CD4-positive, alpha-beta T cell treated with Interferon gamma for 1 hour (primary cell): ENCODE measurements at places on chromosomes 11 and 22.

DNA sequence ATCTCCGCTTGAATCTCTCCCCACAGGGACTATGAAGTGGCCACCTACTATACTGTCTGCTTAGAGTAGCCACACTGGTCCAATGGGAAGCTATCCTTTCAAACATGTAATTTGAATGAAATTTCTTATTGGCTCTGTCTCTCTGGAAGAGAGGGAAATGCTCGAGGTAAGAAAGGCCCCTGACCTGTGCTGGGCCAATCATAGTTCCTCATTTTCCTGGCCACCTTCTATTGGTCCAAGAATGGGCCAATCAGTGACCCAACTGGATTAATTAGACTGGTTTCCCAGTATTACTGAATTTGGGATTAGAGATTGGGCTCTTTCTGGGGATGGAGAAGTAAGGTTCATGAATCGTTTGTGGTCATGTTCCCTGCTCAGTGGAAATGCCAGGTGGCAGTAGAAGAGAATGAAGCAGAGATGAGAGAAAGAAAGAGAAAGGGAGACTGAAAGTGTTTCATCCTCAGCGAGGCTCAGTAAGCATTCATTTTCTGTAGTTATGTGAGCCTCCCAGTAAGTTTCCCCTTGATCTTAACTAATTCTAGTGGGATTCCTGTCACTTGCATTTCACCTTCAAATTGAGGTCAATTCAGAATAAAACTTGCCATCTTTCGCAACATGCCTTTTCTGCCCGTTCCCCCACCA is 8.4 kb upstream of the MMP20 start:
- DNase-seq, result no peak

DNA sequence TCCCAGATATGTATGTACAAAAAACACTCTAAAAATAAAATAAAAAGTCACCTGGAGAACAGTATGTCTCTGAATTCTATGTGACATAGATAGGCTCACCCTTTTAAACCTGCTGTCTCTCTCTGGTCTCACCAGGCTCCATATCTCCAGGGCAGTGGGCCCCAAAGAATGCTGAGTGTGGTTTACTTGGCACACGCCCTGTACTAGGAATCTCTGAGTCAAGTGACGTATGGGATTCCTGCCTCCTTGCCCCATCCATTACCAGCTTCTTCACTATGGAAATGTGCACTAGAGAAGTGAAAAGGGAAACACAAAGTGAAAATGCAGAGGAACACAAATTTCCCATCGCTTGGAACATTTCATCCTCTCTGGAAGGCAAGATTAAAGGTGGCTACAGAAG is 722.2 kb upstream of the TENM4 start:
- DNase-seq, result no peak

- no peak for DNase-seq
Observed at GRCh38 chr22:38728871-38729796, 23.4 kb downstream of the GTPBP1 start.

GRCh38 chr11:108929241-108929640 is 264.4 kb downstream of the DDX10 start:
- no peak for DNase-seq

- DNase-seq, result no peak
Observed at GRCh38 chr11:90594658-90595057, 371.8 kb upstream of the CHORDC1 start.

DNA sequence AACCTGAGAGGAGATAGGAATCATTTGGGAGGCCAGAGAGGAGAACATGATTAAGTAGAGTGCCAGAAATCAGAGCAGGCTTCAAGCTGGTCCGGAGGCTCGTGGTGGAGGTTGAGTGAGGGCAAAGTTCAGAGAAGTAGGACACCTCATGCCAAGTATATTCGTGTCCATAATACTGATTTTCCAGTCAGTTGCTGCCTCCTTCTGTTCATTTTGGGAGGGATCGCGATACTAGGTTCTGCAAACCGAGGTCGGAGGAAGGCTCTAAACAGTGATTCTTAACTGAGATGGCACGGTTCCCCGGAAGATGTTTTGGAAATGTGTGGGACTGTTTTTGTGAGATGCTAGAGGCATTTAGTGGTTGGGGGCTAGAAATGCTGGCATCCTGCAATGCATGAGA is 13.6 kb upstream of the CD3E start:
- peak; percentile 39 for DNase-seq

GRCh38 chr11:19091366-19091765 is 25.6 kb upstream of the ZDHHC13 start:
- no peak for DNase-seq

GRCh38 chr11:111086058-111086457 is 159.5 kb upstream of the POU2AF2 start:
- no peak for DNase-seq

DNA sequence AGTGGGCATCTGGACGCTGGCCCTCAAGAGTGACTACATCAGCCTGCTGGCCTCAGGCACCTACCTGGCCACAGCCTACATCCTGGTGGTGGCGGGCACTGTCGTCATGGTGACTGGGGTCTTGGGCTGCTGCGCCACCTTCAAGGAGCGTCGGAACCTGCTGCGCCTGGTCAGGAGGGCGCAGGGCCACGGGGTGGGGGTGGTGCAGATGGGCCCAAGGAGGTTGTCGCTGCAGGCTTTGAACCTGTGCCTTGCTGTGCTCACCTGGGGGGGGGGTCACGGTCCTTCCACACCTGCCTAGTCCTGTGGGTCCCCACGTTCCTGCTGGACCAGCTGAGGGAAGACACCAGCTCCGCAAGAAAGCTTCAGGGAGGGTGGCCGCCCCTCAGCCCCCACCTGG is 3.5 kb downstream of the CD151 start:
- DNase-seq, result no peak

GRCh38 chr22:17891481-17892167 is 117.4 kb upstream of the BID start:
- no peak for DNase-seq

- DNase-seq, result no peak
Observed at GRCh38 chr11:4039011-4039410, 55.6 kb upstream of the RRM1 start.

DNA sequence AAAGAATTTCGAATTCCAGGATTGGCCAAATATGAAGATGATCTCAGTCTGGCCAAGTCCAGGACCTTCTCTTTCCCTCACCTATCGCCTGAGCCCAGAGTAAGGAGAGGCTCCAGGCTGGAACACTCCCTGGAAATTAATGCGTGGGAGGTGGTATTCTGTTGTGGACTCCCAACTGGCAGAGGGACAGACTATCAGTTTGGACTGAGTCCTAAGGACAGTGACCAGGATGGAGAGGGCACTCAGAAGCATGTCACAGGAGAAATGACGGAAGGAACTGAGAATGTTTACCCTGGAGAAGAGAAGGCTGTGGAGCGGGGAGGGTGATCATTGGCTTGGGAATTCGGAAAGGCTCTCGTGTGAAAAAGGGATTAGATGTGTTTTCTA is 84.4 kb downstream of the RPL27A start:
- DNase-seq, result no peak

DNA sequence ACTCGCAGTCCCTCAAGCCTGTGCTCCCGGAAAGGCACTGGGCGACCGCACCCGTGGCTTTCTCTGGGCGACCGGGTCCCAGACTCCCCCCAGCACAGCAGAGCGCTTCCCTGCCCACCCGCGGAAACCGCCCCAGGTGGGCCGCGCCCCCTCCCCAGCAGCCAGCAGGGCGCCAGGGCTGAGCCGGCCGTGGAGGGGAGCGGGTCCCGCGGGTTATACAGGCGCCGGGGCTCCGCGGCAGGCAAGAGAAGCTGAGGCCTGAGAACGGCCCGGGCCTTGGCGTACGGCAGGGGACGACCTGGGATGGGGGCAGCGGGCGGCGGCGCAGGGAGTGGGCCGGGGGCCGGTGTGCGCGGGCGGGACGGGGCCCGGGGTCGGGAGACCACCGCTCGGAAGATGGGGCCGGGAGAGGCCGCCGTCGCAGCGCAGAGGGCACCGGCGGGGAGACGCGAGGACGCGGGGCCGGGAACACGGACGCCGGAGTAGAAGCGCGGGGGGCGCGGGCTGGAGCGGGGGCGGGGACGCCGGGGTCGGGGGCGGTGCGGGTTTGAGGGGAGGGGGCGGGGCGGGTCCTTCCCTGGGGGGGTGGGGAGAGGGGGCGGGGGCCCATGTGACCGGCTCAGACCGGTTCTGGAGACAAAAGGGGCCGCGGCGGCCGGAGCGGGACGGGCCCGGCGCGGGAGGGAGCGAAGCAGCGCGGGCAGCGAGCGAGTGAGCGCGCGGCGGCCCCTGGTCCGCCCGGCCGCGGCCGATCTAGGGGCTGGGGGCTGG is at the start of gene MDK:
TSS of gene MDK (plus strand) at position 622 of the 771 bp plus-strand sequence. CDS start 389 bp downstream, outside the sequence.
- no peak for DNase-seq

- no peak for DNase-seq
Observed at GRCh38 chr22:39332441-39333064, 13.1 kb upstream of the RPL3 start.

DNA sequence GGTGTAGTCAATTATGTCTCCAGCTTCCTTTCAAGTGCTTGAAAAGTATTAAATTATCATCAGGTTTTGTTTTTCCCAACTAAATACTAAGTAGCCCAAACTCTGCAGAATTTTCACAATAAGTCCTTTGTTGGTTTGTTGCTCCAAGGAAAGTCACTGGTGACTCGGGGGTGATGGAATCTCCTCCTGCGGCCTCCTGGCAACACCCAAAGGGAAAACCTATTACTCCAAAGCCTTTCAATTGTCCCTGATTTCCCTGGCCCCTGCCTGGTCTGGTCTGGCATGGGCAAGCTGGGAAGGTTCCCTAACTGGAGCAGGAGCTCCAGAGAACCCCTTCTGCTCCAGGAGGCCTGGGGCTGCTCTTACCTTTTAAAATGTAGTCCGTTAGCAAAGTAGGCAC is 47.9 kb downstream of the FEZ1 start:
- no peak for DNase-seq

- DNase-seq, result no peak
Observed at GRCh38 chr11:119728211-119728626, 781 bp downstream of the NECTIN1 start.

DNA sequence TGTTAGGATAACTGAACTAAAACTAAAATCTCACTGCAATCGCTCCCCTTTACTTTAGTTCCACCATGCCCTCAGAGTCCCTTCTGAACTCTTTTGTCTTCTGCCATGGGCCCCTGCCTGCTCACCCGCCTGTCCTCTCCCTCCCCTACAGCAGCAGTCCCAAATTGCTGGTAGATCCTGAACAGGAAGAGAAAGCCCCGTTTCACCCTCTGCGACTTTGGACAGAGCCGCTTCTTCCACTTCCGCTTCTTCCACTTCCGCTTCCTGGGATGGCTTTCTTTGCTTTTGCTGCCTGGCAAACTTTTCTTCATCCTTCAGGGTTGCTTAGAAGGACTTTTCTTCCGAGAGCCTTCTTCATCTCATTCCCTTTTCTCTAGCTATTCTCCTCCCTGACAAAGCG is 35.7 kb upstream of the TLCD5 start:
- DNase-seq, result no peak

- DNase-seq, result no peak
Observed at GRCh38 chr22:35863432-35863831, 145.8 kb downstream of the APOL5 start.

DNA sequence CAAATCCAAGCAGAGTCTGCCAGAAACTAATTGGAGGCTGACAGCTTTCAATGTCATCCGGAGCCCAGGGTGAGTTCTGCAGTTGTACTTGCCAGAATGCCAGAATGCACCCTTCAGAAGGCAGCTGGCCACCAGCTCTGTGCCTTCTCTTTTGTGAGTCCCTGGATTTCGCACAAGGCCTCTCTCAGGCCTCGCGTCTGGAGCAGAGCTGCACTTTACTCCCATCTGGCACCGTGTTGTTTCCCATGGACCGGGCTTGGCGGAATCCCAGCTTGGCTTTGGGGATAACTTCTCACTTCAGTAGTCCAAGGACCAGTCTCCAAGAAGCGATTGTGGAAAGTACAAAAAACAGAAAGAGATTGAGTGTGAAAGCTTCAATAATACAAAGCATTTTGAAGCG is 451.3 kb upstream of the KIRREL3 start:
- no peak for DNase-seq

GRCh38 chr22:33427461-33427860 is 369.3 kb upstream of the SYN3 start:
- DNase-seq, result no peak

DNA sequence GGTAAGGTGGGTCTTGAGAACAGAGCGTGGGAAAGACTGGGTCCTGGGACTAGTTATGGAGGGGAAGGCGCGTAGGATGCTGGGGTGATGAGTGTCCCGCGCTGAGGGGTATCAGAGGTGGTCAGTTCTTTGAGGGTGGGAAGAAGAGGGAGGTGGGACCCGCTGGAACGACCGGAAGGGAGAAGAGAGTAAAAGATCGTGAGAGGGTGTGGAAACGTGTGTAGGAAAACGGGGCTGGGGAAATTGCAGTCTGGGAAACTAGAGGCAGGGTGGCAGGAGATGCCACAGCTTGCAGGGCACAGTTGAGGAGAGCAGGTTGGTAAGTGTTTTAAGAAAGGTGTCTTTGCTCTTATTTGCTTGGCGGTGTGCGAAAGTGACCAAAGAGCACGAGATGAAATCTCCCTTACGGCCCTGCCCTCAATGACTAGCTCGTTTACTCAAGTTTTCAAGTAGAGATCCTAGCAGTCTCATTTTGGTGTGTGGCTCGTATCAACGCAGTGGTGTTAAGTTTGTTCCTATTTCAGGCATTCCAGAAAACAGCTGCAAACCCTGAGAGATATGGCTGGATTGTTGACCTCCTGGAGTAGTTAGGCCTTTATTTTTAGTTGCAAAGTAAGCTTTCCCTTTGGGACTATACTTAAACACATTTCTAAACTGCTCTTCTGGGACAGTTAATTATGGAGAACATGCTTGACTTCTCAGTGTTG is 615 bp downstream of the STT3A start:
- DNase-seq, result no peak

DNA sequence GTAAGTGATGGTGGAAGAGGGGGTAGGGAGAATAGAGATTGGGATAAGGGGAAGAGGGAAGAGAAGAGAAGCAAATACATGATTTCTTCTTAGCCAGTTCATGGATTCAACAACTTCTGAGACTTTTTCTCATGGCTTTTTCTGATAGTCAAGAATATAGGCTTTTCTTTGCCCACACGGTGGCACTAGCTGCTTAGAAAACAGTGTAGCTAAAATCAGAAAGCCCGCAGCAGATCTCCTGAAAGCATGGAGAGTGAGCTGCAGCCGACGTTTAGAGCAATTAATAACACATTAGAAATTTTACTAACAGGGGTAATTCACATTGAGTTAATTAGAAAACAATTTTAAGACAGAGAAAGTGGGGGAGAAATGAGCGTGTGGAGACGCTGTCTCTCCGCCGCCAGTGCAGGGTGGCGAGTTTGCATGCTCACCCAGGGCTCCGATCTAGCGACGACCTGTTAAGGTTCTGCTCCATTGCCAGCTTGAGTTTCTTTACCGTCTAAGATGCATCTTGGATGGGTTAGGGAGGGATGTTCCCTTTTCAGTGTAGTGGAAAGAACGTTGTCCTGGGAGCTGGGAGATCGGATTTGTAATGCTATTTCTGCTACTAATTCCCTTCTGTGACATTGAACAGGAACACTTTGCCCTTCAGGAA is 3.3 kb upstream of the RAG1 start:
- peak; percentile 22 for DNase-seq

- DNase-seq, result no peak
Observed at GRCh38 chr11:111205632-111206385, 39.7 kb upstream of the POU2AF2 start.
